ENCODE measurements at places on chromosomes 6 and 20.

- DNase-seq: peak; percentile 18
Observed at GRCh38 chr6:52517502-52518278, 59.2 kb downstream of the TRAM2 start.

DNA sequence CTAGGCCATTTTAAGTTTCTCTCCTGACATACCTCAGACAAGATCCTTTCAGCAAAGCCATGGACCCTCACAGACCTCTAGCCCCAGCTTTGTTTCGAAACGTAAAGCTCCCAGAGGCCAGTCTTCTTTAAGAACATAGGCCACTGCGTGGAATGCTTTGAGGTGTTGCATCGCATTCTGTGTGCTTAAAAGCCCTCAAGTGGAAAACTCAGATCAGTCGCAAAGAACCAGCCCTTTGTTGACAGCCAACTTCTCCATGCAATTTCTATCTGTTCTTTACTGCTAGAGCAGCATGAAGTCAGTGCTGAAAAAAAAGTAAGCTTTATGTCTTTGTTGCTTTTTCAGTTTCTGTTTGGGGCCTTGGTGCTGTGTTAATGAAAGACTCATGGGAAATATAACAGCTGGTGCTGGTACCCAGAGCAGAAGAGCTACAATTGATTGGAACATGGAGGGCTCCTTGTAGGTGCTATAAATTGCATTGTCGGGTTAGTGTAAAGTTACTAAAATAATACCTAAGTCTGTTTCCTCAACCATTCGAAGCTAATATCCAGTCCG, 142.6 kb downstream of the MAP3K7 start:
- DNase-seq: peak; percentile 10

- no peak for DNase-seq
Observed at GRCh38 chr6:3339811-3340210, 81.1 kb downstream of the PSMG4 start.

DNA sequence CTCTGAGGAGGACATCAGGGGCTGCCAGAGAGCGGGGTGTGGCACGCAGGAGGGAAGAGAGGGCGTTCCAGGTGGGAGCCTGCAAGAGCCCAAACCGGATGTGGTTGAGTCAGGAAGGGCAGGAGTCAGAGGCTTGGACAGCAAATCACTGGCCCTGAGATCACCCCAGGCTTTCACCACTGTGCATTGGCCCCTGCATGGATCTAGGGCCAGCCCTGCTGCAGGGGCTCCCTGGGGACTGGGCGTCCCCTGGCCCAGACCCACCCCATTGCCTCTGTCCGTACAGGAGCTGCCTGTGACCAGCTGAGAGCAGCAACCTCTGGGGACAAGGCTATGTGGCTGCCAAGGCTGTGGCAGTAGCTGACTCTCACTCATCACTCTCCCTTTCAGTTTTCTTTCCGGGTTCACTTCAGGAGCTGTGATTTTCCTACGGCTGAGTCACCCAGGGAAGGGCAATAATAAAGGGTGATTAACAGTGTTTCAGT, 33.9 kb downstream of the KCNK17 start:
- DNase-seq: no peak

DNA sequence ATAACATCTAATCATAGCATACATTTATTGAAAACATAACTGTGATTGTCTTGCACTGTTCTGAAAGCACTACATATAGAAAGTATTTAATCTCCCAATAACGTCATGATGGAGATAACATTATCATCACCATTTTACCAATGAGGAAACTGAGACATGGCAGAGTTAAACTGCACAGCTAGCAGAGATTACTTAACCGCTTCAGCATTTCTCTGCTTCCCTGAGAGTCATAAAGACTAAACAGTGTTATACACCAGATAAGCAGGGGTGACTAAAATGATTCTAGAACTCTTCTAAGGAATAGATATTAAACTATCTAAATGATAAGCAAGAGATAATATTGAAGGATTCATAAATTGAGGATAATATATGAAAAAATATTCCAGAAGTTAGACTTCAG, 183.2 kb upstream of the BMP5 start:
- DNase-seq: no peak

All from renal cortex interstitium (tissue), 15 donors.